ENCODE measurements at places on chromosomes 11 and 22. TPM values are rescaled to one million over a fixed set of nuclear protein-coding genes. Genes with fewer than 3 reads are reported as not detected.

GRCh38 chr11:92304271-92304670 lies 79.7 kb downstream of the FAT3 start:
- H3K4me1 ChIP-seq = no peaks in the 10 kb centered on the region
- H3K4me3 ChIP-seq = no peak overlapping the region
- no peak overlapping the region for H3K27ac ChIP-seq

GRCh38 chr11:122098261-122098980 lies 17.6 kb downstream of the BLID start:
- H3K4me3 ChIP-seq = peak overlapping the region; percentile 16
- H3K27ac ChIP-seq = peak overlapping the region; percentile 93
- DNase-seq = no peak
- no peaks in the 10 kb centered on the region for H3K36me3 ChIP-seq

DNA sequence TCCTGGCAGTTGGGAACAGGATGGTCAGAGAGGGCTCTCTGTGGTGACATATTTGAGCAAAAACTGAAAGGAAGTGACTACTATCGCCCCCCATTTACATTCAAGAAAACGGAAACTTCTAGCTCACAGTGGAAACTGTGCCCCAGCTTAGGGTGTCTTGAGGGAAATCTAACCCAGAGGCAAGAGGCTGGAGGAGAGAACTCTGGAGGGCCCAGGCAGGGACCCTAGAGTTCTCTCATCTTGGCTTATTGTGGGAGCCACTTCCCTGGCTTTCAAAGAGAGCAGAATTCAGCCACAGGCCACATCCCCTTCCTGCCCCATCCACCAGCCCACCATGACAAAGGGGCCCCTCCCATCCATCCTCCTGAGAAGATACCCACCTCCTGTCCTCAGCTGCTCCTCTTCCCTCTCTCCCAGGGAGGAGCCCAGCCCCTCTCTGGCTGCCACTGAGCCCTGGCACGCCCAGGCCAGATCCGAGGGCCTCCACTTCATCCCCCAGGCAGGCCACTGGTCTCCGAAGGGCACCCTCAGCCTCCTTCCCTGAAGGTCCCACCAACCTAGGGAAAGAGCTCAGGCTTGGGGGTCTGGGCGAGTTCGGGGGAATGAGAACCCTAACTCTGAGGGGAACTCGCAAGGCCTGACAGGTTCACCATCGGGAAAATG lies 1.6 kb upstream of the TMPRSS13 start:
- no peaks in the 10 kb centered on the region for H3K36me3 ChIP-seq
- no peak for DNase-seq
- peaks cover 34% of the 10 kb centered on the region for H3K4me1 ChIP-seq
- no peaks in the 10 kb centered on the region for H3K27me3 ChIP-seq
- H3K4me3 ChIP-seq = no peak overlapping the region

Gene GLYAT
- total RNA-seq = not detected

Gene CHRNA10
- total RNA-seq = 0.54 TPM

GRCh38 chr22:19554834-19555404 lies 30.7 kb upstream of the CLDN5 start:
- DNase-seq = no peak
- H3K4me3 ChIP-seq = no peak overlapping the region
- H3K4me1 ChIP-seq = peaks cover 4% of the 10 kb centered on the region
- no peak overlapping the region for H3K27ac ChIP-seq

Gene MAPK8IP2
- 0.94 TPM for total RNA-seq

GRCh38 chr11:125078516-125079140 lies 15.5 kb downstream of the SLC37A2 start:
- no peak overlapping the region for H3K27ac ChIP-seq
- H3K4me1 ChIP-seq = no peaks in the 10 kb centered on the region
- no peaks in the 10 kb centered on the region for H3K27me3 ChIP-seq
- DNase-seq = no peak
- H3K4me3 ChIP-seq = no peak overlapping the region

DNA sequence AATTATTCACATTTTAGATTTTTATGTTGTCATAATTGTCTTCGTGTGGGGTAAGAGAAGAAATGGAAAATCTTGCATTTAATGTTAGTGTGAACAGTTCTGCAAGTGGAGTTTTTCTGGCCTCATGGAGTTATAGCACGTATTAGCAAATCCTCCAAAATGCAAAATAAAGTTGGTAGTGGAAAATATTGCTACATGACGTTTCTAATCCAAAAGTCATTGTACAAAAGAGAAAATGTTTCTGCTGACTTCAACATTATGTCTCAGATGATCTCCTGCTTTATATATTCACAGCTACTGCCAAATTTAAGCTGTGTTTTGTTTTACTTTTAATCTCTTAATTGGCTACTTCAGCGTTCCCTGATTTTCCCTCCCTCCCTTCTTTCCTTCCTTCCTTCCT lies 1804.0 kb upstream of the RAG2 start:
- H3K36me3 ChIP-seq = no peaks in the 10 kb centered on the region
- H3K4me1 ChIP-seq = no peaks in the 10 kb centered on the region
- no peak for DNase-seq

Gene TEX54
- total RNA-seq = not detected

- DNase-seq = no peak
- no peaks in the 10 kb centered on the region for H3K27me3 ChIP-seq
- no peaks in the 10 kb centered on the region for H3K36me3 ChIP-seq
- H3K27ac ChIP-seq = no peak overlapping the region
Observed at GRCh38 chr22:28064920-28065319, 145.9 kb upstream of the PITPNB start.

GRCh38 chr11:12382451-12382850 lies 5.1 kb downstream of the PARVA start:
- no peaks in the 10 kb centered on the region for H3K36me3 ChIP-seq
- no peak for DNase-seq
- peaks cover 6% of the 10 kb centered on the region for H3K4me1 ChIP-seq
- H3K27me3 ChIP-seq = no peaks in the 10 kb centered on the region

DNA sequence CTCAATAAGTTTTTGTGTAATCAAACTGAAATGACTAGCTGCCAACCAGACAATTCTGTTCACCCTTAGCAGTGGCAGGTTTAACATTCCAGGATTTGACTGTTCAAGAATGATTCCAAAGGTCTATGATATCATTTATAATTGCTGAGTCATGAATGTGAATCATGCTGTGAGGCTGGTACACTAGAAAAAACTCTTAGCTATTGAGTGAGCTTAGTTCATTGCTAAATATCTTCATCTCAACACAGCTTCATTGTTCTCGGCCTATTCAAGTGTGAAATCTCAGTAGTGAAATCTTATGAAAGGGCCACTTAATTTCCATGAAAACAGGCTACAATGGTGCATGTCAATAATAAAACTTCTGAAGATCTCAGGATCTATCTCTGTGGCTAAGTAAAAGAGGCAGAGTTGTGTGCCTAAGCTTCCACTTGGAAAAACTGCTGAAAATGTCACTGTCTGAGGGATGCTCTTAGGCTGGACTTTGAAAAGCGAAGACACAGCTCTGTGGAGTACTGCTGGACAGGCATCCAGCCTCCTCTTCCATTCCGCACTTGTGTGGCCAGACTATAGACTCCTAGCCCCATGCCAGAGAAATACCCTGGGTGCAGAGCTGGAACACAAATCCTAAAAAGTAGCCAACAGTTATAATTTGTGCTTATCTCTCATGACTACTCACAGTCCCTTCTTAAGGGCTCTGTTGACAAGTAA lies 12.8 kb downstream of the AQP11 start:
- peaks cover 5% of the 10 kb centered on the region for H3K36me3 ChIP-seq
- no peak overlapping the region for H3K4me3 ChIP-seq
- no peak for DNase-seq
- no peaks in the 10 kb centered on the region for H3K27me3 ChIP-seq
- H3K4me1 ChIP-seq = peaks cover 15% of the 10 kb centered on the region
- peak overlapping the region; percentile 57 for H3K27ac ChIP-seq

GRCh38 chr11:134207538-134208239 lies 16.1 kb downstream of the NCAPD3 start:
- peak; percentile 25 for DNase-seq
- H3K36me3 ChIP-seq = peaks cover 32% of the 10 kb centered on the region
- no peaks in the 10 kb centered on the region for H3K27me3 ChIP-seq
- no peaks in the 10 kb centered on the region for H3K4me1 ChIP-seq
